ENCODE measurements at places on chromosomes 4 and X.
A peak's percentile ranks its signal among the peaks of the same experiment; 100 is the strongest.

DNA sequence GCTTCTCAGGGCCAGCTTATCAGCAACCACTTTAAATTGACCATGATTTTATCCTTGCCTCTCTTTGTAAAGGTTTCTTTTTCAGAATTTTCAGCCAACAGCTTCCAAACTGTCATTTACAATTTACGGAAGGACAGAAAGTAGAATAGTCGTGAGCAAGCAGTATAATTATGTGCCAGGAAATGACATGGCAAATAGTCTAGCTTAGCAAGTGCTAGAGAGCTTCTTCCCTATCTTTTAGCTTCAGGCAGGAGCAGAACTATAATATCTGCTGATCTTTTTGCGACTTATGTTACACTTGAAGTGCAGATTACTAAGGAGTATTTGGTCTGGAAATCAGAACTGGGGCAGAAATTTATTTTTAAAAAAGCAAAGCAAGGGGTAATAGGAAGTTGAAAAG lies 123.0 kb upstream of the AP1S2 start:
- no peak for DNase-seq

DNA sequence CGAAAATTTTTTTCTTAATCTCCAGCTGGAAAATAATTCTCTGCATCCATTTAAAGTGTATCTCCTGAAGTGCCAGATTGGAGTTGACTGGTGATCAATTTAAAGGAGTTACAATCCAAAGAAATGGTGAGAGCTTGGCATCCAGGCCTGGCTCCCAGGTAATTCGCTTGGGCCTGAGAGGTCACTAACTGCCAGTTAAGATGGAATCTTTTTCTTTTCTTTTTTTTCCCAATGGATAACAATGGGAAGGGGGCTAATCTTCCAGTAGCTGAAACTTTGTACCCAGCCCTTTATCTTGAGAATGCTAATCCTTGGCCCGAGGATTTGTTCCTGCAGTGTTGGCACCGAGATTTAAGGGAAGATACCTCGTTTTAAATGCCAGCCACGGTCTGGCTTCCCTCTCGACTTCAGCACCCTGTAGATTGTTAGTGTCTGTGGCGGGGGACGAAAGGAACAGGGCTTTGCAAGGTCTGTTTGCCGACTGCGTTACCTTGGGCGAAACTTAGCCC lies 13.3 kb upstream of the PITX2 start:
- DNase-seq: no peak

- no peak for DNase-seq
Measured at GRCh38 chr4:101136373-101137370, 210.7 kb downstream of the PPP3CA start.

DNA sequence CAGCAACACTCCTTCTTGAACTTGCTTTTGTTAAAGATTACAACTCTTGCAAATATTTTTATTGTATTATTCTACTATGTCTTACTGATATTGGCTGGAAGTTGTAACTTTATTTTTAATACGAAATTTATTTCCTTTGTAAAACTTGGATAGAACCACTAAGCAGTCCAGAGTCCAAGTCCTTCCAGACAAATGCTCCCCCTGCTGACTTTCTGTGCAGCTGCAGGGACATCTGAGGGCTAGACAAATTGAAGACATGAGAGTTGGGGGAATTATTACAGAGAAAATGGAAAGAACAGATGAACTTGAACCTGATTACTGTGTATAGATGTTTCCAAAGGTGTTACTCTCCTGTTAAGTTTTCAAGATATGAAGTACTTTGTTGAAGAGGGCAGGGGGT lies 238.8 kb downstream of the GRIA3 start:
- DNase-seq: peak; percentile 54

- no peak for DNase-seq
Measured at GRCh38 chr4:146976145-146976544, 30.5 kb upstream of the TTC29 start.

DNA sequence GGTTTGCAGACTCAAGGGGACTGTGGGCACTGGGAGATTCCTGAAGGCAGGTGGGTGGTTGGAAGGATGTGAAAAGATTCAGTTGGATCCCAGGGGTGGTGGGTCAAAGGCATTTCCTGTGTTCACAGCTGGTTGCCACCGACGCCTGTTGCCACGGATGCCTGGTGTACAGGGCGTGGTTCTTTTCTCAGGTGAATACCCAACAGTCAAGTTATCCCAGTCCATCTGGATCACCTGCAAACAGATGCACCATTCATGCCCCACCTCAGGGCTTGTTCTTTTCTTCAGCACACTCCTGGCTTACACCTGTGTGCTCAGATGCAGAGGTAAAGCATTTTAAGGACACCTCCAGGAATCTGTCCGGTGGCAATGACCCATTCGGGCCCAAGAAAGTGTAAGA lies 55.8 kb upstream of the SHOX start:
- no peak for DNase-seq

- no peak for DNase-seq
Measured at GRCh38 chr4:35364321-35364870, 879.9 kb downstream of the ARAP2 start.

- DNase-seq: no peak
Measured at GRCh38 chr4:39363773-39364393, 2.3 kb downstream of the RFC1 start.

- DNase-seq: no peak
Measured at GRCh38 chrX:123581586-123581985, 151.3 kb downstream of the THOC2 start.

GRCh38 chrX:154712781-154713740 lies 37.8 kb downstream of the GAB3 start:
- peak; percentile 56 for DNase-seq

GRCh38 chr4:31065086-31065485 lies 344.9 kb downstream of the PCDH7 start:
- DNase-seq: no peak

GRCh38 chrX:3743801-3744439 lies 30.5 kb upstream of the PRKX start:
- no peak for DNase-seq

DNA sequence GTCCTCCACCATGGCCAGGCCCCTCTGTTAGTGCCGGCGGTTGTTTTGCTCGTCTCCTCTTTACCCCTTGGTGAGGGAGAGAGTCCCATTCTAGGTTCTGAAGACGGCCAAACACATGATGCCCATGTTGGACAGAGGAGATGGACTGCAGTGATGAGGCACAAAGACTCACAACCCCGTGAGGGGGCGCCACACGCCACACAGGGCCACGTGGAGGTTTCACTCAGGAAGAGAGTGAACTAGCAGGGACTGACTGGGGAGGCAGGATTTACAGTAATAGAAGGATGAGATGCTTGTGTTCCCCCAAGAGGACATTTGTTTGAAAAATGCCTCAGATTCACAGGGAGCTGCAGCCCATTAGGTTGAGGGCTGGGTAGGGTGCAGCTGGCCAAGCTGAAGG lies 655.3 kb upstream of the FRG1 start:
- DNase-seq: no peak

DNA sequence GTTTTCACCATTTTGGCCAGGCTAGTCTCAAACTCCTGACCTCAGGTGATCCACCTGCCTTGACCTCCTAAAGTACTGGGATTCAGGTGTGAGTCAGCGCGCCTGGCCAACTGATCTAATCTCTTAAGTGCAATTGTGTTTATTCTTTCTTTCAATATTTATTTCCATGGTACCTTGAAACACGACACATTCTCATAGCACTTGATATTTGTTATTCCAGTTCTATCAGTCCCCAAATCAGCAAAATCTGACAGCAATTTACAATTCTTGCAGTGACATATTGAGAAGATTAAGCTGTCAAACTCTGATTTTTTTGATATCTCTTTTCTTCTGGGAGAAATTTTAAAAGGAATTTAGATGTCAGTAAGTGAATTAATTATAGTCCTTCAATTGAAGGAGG lies 218.1 kb upstream of the FAT4 start:
- no peak for DNase-seq

DNA sequence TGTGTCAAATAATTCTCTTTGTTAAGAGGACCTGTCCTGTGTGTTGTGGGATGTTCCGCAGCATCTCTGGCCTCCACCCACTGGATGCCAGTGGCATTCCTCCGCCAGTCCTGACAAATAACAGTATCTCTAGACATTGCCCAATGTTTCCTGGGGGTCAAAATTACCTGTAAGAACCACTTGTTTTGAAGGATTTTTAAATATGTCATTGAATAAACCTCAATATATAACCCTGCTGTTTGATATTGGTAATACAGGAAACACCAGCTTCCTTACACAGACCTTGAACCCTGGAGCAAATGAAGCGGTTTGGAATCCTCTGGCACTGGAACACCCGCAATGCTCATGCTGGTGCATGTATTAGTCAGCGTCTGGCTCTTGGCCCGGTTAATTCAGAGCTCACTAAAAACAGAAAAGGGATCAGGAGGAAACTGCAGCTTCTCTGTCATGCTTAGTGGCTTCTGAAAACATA lies 101.3 kb downstream of the TBL1X start:
- peak; percentile 83 for DNase-seq

DNA sequence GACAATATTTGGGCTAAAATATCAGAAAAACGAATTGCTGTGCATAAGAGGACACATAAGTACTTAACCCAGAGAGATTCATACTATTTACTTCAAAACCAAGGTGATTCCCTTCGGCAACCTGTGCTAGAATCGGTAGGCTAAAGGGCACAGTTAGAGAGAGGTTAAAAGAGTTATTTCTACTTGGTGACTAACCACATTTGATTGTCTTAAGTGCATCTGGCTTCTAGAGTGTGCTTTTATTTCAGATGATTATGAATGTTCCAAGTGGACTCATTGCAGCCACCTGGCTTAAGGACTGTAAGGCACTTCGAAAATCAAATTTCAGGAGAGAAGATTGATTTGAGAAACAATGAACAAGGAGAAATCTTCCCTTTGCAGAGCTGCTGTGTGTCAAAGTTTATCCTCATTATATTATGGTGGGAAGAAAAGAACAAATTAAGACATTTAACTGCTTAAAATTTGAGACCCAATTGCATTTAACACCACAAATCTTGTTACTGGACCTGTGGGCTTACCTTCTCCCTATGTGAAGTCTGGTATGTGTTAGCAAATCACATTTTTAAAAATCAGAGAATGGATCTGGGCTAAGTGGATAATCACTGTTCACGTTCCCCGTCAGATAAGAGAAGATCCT lies 34.0 kb downstream of the PHOX2B start:
- no peak for DNase-seq

DNA sequence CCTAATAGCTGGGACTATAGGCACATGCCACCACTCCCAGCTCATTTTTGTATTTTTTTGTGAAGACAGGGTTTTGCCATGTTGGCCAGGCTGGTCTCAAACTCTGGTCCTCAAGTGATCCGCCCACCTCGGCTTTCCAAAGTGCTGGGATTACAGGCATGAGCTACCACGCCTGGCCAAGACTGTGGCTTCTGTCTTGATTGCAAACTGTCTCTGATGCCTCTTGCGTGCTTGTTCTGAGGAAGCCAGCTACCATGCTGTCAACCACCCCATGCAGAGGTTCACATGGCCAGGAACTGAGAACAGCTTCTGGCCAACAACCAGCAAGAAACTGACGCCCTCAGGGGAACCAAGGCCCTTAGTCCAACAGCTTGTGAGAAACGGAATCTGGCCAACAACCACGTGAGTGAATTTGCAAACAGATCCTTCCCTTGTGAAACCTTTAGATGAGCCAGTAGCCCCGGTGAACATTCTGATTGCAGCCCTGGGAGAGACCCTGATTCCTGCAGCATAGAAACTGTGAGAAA lies 71.2 kb downstream of the SUPT20HL2 start:
- DNase-seq: peak; percentile 86

GRCh38 chrX:155148724-155149537 lies 67.3 kb upstream of the VBP1 start:
- DNase-seq: peak; percentile 31

GRCh38 chrX:39672405-39672804 lies 425.4 kb downstream of the BCOR start:
- no peak for DNase-seq

GRCh38 chr4:173041482-173041881 lies 127.1 kb upstream of the GALNT7 start:
- DNase-seq: no peak

GRCh38 chrX:13258052-13258444 lies 61.8 kb downstream of the ATXN3L start:
- DNase-seq: no peak

DNA sequence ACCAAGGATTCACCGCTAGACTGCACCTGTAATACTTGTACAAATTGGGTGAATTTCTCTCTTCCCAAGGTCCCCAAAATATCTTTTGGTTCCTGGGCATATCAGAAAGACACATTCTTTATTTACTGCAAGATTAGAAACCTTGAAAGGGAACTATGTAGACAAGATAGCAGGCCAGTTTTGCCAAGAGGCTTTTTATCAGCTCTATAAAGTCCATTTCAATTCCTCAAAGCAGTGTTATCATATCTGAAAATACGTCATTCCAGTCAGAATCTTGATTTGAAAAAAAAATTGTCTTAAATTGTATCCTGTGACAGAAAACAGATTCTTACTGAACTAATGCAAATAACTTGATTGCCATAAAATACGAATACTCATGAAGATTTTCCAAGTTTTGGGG lies 37.0 kb upstream of the NSG1 start:
- no peak for DNase-seq

- peak; percentile 3 for DNase-seq
Measured at GRCh38 chrX:45077748-45078424, 122.8 kb downstream of the DIPK2B start.

DNA sequence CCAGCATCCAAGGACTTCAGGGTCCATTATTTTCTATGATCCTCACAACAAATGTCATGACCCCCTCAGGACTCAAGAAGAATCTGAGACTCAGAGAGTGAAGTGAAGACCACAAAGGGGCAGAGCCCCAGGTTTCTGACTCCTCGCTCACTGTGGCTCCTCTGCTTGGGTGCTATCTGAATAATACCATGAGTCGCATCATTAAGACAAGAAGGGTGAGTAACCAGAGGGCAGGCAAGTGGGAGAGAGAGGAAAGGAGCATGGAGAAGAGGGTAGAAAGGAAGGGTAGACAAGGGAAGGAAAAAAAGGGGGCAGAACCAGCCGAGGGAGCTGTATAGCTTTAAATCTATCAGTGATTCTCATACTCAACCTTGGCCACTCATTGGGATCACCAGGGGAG lies 15.5 kb upstream of the HSD17B10 start:
- no peak for DNase-seq

DNA sequence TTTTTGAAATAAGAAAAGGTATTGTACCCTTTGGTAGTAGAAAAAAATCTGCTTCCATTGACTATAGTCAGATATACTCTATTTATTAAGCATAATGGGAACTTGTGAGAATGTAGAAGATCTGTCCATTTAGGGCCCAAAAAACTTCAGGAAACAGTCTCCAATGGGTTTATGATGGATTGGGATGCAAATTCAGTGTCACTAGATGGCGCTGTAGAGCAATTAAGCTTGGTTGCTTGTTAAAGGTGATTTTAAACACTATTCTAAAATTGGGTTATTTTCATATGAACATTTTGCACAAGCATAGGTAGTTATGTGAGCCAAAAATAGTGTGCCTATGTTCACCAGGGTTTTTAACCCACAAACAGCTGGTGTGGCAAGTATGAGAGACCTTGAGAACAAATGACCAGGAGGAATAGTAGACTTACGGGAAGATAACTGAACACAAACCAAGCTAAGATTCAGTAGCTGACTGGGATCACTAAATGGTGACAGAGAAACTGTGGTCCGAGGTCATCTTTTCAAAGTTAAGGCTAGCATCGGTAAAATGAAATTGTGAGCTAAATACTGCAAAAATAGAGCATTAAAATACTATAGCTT lies 80.3 kb upstream of the LSM6 start:
- peak; percentile 84 for DNase-seq
